ENCODE measurements at places on chromosomes 1 and 21. TPM values are rescaled to one million over a fixed set of nuclear protein-coding genes. Genes with fewer than 3 reads are reported as not detected.

GRCh38 chr1:74629283-74629682, 44.3 kb downstream of the ERICH3 start:
- DNase-seq = no peak

DNA sequence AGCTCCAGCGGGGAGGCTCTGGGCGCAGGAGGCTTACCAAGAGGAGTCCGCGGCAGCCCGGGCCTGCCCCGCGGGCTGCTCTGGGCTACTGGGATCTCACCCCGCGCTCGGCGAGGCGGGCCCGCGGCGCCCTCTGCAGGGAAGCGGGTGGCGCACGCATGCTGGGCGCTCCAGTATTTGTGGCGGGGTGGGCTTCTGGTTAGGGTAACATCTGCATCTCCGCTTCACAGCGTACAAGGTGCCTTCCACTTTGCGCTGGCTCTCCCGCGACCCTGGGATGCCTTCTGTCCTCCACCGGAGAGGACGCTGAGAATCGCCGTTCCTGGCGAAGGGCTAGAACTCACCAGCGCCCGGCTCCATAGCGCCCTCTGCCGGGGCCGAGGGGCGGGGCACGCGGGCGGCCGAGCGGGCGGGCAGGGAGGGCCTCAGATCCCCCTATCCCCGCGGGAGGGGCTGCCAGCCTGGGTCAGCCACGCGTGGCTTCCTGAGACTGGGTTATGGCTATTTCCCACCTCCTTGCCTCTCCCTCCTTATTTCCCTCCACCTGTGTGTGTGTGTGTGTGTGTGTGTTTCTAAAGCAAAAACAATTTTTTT, 46.6 kb upstream of the CTBS start:
- DNase-seq = peak; percentile 64

GRCh38 chr1:61782771-61783170, 40.5 kb downstream of the PATJ start:
- DNase-seq = no peak

DNA sequence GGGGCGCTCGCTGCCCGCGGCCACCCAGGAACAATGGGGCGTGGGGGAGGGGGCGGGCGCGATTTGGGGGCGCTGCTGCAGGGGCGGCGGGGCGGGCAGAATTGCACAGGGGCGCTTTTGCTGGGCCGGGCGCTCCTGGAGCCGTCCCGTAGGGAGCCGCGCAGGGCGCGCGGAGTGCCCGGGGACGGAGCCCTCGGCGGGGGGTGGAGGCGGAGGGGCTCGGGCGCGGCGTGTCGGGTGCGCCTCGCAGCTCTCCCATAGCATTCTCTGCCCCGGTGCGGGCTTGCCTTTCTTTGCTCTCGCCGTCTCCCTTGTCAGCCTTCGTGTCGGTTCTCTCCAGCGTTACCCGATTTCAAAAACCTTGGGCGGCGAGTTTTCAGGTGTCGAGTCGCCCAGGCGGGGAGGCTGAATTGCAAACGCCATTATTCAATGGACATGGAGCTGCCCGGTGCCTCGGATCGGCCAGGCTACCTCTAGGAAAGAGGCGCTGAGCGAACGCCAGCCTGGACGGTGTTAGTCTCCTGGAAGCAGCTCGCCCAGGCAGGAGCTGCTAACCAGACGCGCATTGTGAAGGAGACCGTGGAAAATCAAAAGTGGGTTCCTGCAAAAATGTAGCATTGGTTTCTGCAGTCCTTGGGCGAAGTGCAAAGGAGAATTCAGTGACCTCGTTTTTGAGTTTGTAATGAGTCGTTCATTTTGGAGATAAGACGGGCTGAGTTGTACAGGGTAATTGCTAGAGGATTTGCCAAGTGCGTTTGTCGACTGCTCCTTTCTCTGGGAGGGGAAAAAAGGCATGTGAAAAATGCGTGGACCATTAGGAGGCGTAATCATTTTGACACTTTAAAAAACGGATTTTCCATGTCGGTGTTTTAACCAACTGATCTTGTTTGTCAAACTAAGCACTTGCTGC, 626 bp downstream of the CXADR start:
- no peak for DNase-seq

- DNase-seq = no peak
Measured at GRCh38 chr1:5999711-6000443, 7.7 kb upstream of the NPHP4 start.

DNA sequence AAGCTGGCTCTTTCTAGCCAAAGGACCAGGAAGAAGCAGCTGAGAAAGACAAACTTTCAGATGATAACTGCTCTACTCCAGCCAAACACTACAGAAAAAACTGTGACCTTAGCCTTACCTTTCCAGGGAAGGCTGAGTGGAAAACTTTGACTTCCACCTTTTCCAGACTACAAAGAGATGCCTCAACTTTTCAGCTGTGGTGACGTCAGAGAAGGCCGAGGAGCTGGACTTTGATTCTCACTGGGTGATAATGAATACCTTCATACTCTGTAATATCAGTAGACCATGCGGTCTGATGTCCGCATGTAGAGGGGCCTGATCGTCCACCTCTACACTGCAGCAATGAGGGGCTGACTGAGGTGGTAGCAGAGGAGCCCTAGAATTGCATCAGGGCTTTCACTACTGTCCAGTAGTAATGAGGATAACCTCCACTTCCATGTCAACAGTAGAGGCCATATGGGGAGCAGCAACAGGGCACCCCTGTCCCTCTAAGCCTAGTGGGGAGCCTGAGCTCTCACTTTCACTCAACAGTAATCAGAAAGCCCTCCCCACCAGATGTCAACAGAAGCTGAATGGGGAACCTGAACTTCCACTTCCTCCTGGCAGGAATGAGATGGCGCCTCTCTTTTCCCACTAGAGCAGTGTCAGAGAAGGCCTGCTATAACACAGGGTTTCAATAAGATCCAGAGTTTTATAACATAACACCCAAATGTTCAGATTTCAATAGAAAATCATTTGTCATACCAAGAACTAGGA, 28.4 kb upstream of the PADI1 start:
- DNase-seq = peak; percentile 47

GRCh38 chr1:119959268-119960220, 63.2 kb upstream of the ADAM30 start:
- no peak for DNase-seq

DNA sequence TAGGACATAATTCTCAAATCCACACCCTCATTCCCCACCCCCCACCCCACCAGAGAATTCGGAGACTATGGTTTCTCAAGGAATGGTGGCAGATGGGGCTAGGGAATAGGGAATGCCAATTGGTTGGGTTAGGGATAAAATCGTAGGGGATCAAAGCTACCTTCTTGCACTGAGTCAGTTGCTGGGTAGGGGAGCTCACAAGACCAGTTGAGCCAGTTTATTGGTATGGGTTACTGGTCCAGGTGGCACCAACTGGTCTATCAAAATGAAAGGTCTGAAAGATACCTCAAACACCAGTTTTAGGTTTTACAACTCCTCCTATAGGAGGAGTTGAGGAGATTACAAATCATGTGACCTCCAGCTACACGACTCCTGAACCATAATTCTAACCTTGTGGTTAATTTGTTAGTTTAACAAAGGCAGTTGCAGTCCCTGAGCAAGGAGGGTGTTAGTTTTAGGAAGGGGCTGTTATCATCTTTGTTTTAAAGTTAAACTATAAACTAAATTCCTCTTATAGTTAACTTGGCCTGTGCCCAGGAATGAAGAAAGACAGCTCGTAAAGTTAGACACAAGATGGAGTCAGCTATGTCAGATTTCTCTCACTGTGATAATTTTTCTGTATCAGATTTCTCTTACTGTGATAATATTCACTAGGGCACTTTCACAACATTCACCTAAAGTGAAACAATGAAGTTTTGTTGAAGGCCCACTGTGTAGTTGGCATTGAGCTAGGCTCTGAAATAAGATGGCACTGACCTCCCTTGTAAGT, 2.5 kb downstream of the SHISAL2A start:
- no peak for DNase-seq

- no peak for DNase-seq
Measured at GRCh38 chr1:169383449-169383848, 15.5 kb downstream of the BLZF1 start.

- DNase-seq = peak; percentile 26
Measured at GRCh38 chr1:905071-905749, 18.5 kb upstream of the SAMD11 start.

DNA sequence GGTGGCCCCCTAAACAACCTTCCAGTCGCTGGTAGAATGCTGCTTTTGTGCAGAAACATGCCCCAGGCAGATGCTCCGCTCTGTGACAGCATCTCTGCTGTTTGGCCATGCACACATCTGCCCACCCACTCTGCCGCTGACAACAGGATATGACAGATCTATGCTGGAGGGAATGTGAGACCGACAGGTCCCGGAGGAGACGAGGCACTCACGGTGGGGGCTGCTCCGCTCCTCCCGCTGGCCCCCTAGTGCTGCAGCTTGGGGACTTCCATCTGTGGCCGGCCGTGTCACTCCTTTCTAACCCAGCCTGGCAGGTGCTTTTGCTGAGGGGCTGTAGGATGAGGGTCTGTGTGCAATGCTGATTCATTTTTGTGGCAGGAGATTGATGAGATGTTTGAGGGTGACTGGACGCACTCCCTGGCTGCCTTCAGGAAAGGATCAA, 49.1 kb upstream of the DMRTB1 start:
- DNase-seq = no peak

DNA sequence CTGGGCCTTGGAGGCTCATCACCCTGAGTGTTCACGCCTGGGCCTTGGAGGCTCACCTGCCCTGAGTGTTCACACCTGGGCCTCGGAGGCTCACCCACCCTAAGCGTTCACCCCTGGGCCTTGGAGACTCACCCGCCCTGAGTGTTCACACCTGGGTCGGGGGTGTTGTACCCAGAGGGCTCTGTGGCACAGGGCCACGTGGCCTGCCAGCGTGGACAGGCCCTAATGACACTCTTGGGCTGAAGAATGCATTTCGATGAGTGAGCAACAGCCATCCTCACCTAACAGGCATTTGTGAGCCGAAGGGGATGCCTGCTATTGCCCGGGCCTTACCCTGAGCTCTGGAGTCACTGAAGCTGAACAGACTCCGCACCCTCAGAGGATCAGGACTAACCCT, 17.5 kb downstream of the SLC19A1 start:
- no peak for DNase-seq

DNA sequence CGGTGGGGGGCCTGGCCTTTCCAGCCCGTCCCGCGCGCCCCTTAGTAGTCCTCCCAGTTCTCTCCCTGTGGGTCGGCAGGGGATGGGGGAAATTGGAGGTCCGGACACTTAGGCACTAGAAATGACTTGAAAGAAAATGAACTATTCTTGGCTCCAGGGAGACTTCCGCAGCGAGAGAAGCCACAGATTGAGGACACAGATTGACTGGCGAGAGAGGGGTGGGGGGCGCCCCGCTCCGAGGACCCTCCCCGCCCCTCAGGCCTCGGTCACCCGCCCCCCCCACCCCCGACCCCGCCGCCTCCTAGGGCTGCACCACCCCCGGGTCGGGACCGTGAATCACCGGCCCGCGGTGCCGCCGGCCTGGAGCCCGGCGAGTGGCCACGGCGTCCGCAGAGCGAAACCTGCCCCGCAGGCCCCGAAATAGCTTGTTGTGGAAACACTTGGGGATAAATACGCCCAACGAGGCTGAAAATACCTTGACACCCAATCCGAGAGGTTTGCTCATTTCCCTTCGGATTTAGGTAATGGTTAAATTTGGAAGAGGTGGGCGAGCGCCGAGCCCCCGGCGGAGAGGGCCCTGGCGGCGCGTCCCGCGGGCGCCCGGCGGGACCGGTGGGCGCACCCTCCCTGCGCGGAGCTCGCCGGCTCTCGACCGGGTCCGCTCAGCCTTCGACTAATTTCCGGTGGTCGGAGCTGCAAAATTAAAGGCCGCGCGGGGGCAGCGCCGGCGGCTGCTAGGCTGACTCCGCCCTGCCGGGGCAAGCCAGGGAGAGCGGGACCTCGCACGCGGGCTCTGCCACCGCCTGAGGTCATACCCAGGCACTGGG, at the start of gene GFI1:
Gene GFI1 (minus strand): TSS at position 675 of the 827 bp plus-strand sequence. CDS start 3,438 bp downstream, outside the sequence.
- DNase-seq = peak; percentile 39

- DNase-seq = peak; percentile 68
Measured at GRCh38 chr1:87902830-87903229, 574.1 kb downstream of the LMO4 start.

DNA sequence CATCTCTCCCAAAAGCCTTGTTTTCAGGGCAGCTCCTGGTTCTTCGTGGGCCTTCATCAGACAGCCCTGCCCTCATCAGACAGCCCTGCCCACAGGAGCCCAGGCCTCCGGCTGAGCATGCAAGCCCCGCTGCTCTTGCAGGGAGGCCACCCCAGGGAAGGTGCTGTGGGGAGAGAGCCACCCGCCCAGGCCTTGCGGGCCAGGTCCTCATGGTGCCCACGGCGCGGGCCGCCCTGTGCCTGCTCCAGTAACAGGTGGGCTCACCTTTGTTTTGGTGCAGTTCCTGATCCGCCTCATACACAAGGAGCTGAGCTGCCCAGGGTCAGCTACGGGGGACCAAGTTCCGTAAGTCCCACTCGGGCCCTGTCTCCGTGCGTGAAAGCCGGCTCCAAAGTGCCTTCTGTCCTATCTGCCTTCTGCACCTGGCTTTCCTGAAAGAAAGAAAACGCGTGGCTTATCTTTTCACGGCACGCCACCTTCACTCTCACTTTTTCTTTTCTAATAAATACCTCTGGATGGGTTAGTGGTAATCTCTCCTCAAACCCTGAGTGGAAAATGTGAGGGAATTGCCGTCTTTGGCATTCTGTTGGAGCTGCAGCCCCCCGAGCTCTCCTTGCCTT, 65.9 kb downstream of the SLC37A1 start:
- no peak for DNase-seq

DNA sequence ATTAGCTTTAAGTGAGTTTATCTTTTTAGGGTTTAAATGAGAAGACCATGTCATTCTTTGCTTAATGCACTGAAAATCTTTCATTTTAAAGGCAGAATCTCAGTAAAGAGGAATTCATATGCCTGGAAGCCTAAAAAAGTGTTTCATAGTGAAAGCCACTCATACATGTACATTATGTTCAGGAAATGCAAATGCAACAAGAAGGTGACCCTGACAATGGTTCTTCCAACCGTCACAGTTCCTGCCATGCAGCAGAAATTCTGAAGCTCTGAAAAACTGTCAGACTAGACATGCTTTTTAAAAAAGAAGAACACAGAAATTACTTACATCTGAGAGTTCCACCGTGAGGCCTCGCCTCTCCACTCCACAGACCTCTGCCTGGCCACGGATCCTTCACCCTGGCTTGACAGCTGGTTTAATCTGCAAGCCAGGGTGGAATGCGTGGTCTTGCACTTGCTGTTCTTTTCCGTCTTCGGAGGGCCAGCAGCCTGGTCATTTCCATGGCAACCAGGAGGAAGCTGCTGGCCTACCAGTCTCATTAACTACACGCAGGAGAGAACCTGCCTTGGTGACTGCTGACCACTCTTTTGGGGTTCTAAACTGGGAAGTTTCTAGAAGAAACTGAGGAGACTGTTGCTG, 41.8 kb upstream of the PAXBP1 start:
- no peak for DNase-seq

PTPRC gene
- polyA plus RNA-seq = 176 TPM

S100A3 gene
- 0.54 TPM for polyA plus RNA-seq

FAM151A gene
- not detected for polyA plus RNA-seq

NUAK2 gene
- 9.1 TPM for polyA plus RNA-seq

Data from CD14-positive monocyte (primary cell).